GM13977 (cell line): ENCODE measurements at places on chromosomes 11 and 22.

- DNase-seq = no peak
These were observed 42.6 kb upstream of the ACCSL start for GRCh38 chr11:44005063-44005701.

- DNase-seq = no peak
These were observed 56.9 kb downstream of the PACS1 start for GRCh38 chr11:66126808-66127555.

DNA sequence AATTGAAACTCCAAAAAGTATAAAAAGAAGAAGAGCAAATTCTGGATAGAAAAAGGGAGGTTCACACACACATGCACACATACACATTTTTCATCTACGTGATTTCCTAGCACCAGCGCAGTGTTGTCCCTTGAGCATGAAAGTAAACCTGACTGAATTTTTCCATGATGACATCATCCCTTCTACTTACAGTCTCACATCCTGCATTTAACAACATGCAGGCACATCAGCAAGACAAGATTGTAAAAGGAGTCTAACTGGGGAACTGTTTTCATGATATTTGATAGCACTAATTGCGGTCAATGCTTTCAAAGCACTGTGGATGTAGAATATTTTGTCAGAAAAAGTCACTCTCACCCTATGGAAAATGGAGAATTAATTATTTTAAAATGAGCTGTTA, 36.6 kb downstream of the GAS2 start:
- no peak for DNase-seq

- no peak for DNase-seq
These were observed 33.9 kb upstream of the GAB2 start for GRCh38 chr11:78451371-78452150.

- no peak for DNase-seq
These were observed 26.5 kb upstream of the SESN3 start for GRCh38 chr11:95257456-95257971.

DNA sequence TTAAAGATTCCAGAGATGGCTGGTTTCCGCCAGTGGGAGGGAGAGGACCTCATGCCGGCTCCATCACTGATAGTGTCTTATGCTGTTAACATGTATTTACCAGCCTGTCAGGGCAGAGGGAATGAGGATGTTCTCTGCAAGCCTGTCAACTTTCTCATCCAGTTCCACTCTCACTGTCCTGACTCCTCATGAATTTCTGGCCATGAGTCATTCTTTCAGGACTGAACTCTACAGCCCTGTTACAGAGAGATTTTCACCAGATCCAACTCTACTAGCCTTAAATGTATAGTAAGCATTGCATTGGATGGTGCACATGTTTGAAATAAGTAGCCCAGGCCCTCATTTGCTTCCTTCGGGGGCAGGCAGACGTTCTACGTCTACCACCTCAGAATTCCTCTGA, 387.7 kb downstream of the TMEM135 start:
- no peak for DNase-seq

GRCh38 chr22:47114813-47115517, 352.5 kb downstream of the TBC1D22A start:
- DNase-seq = no peak

DNA sequence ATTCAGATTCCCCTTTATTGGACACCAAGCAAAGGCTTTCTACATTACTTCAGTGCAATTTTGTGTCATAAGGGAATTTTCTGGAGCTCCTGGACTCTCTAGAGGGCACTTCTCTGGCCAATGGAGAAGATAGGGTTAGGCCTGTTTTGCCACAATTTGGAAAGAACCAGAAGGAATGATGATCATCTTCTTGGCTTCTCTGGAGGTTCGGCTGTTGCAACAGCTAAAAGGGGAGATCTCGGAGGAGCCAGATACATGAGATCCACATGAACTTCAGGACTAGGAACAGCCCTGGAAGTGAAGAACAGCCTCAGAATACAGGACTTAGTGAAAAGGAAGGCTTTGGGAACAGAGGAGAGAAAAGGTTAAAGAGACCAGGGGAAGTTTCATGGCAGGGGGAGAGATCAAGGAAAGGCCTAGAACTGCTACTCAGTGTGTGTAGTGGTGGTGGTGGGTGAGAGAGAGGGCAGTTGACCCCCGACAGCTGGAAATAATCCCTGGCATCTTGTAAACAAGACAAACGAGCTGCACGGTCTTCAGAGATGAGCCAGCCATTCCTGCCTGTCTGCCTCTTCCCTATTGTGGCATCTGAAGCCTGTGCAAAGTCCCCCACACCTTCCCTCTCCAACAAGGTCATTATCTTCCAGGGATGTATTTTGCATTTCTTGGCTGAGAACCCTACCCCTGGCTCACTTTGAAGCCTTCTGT, 83.8 kb downstream of the CCDC81 start:
- DNase-seq = no peak

DNA sequence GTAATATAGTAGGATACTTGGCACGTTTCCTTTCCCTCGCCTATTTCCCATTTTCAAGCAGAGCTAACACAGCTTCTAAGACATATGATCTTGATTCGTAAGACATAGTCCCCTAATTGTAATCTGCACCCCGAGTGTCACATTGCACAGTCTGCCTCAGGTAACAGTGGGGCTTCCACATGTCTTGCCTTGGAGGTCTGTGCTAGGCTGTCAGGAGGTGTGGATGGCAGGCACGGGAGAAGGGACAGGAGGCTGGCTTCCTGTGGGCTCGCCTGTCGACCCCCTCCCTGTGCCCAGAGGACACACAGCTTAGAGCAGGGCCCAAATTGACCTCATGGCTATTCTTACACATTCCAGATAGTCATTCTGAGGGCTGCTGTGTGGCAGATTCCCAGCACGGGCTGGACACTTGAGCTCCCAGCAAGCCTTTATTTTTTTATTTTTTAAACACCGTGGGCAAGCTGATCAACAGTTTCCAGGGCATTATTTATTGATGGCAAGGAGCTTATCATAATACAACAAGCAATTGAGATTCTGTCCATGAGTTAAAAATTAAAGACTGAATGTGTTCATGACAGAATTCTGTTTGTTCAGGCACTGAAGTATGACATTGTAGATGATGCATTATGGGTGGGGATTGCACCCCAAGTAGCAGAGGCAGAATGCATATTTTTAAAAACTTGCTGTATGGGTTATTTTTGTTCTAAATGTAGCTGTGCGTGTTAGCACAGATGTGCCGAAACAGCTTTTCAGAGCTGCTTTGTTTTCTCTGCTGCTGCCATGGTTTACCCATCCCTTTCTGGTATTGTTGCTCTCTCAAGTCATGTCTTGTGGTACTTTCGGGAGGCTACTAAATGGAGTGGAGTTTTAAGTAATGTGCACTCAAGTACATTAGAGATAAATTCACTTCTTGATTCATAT, 113.0 kb downstream of the ATXN10 start:
- no peak for DNase-seq

DNA sequence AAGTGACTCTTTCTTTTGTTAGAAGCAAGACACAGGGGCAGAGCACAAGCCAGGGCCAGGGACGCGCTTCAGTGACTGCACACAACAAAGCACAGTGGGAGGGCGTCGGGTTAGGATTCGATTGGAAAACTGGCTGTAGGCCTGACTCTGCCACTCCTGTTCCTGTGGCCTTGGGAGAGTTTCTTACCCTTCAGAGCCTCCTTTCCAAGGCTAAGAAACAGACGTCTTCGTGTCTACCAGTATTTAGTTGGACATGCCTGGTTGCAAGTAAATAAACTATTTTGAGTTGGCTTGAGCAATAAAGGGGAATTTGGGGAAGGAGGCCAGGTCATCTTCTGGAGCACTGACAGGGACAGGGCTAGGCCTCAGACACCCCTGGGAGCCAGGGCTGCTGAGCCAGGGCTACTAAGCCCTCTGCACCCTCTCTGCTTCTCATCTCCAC, 549.1 kb downstream of the INSC start:
- no peak for DNase-seq

DNA sequence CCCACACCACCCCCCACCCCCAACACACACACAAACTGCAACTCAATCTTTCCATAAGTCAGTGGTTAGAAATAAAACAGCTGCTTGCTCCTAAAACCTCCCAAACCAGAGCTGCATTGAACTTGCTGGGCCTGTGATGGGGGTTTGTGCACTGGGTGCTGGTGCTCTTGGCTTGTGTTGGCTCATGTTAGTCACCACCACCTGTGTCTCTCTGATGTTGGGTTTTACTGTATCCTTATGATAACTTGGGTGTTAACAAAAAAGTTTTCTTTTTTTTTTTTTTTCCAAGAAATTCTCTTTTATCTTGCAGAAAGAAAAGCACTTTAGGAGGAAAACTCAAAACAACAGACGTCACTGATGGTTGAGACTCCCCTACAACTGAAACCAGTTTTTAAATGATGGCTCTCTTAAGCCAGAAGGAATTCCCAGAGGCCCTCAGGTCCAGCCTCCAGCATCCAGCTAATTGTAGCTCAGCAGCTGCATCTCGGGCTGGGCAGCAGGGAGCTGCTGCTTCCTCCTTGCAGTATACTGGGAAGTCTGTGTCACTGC, 79.9 kb upstream of the DRD2 start:
- DNase-seq = no peak

- DNase-seq = no peak
These were observed 370.2 kb upstream of the CHORDC1 start for GRCh38 chr11:90593099-90593498.

DNA sequence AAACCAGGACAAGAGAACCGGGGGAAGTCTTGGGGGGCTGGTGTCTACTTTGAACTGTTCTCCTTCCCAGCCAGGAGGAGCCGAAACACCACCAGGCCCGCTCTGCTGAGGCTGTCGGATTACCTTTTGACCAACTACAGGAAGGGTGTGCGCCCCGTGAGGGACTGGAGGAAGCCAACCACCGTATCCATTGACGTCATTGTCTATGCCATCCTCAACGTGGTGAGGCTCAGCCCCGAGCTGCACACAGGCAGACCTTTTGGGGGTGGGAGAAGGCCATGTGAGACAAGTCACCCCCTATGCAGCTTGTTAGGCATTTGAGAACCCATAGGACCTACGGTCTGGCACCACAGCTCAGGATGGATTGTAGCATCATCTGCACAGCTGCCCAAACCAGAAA, 2.8 kb downstream of the HTR3A start:
- DNase-seq = no peak

GRCh38 chr11:1005928-1006327, 30.6 kb downstream of the MUC6 start:
- DNase-seq = no peak

- peak; percentile 32 for DNase-seq
These were observed 16.0 kb downstream of the FZD4 start for GRCh38 chr11:86938900-86939880.

- peak; percentile 7 for DNase-seq
These were observed 655.1 kb upstream of the ARHGAP42 start for GRCh38 chr11:100031973-100032372.

- DNase-seq = no peak
These were observed 266.5 kb upstream of the MTNR1B start for GRCh38 chr11:92702805-92703448.

GRCh38 chr11:111652184-111652583, 49.9 kb downstream of the SIK2 start:
- DNase-seq = no peak

- DNase-seq = peak; percentile 74
These were observed 13.3 kb upstream of the CYP2R1 start for GRCh38 chr11:14905104-14906033.

- no peak for DNase-seq
These were observed 138.7 kb downstream of the SOX6 start for GRCh38 chr11:16217631-16218030.

GRCh38 chr11:124930799-124931198, 5.0 kb downstream of the HEPACAM start:
- DNase-seq = no peak

DNA sequence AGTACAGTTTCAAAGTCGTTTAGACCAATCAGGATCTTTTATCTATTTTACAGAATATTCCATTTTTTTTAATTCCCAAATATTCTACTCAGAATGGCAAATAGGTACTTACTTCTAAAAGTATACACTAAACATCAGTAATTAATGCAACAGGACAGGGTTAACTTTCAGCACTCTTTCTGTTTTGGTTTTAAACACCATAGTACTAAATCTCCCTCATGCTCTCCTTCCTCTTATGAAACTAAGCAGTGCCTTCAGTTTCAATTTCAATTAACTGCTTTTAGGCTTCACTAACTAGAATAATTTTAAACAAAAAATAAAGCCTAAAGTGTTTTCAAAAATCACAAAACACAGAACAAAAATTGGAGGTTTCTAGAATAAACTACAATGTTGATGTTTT, 57.9 kb downstream of the NOX4 start:
- no peak for DNase-seq

DNA sequence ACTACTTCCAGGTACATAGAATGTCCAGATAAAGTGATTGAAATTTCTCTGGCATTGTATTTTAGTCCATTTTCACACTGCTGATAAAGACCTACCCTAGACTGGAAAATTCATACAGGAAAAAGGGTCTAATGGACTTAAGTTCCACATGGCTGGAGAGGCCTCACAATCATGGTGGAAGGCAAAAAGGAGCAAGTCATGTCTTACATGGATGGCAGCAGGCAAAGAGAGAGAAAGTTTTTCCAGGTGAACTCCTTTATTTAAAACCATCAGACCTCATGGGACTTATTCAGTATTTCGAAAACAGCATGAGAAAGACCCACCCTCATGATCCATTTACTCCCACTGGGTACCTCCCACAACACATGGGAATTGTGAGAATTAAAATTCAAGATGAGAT, 1359.7 kb upstream of the RAG2 start:
- DNase-seq = no peak

DNA sequence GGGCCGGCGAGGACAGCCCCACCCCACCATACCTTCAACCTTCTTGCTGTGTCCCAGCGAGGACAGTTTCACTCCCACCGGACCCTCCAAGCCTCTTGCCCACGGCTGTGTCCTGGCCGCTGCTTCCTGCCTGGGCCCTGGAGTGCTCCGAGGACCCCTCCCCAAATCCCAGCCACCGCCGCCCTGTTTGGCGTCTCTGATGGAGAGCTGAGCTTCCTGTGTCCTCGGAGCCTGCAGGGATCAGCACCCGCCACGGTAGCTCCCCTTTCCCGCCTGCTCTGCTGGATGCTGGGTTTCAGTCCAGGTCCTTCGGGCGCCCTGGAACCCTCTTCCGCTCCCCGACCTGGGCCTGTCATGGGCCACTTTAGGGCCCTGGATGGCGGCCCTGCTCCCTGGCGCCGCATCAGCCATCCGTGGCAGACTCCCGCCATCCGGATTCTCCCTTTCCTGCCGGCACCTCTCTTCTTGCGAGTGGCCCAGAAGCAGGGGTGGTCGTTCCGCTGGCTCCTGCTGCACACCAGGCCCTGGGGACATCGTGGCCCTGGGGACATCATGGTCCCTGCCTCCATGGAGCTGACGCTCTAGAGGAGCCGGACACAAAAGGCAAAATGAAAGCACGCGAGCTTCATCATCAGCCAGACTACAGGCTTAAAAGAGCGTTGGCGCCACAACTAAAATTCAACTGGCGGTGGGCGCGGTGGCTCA, 34.3 kb upstream of the GAL start:
- no peak for DNase-seq

GRCh38 chr11:2302896-2303626, 1.2 kb downstream of the TSPAN32 start:
- DNase-seq = no peak

GRCh38 chr22:37139762-37140161, 10.0 kb downstream of the IL2RB start:
- no peak for DNase-seq

- DNase-seq = no peak
These were observed 110.6 kb downstream of the TP53I11 start for GRCh38 chr11:44840085-44840478.
